ENCODE measurements at places on chromosomes 13 and 19.

DNA sequence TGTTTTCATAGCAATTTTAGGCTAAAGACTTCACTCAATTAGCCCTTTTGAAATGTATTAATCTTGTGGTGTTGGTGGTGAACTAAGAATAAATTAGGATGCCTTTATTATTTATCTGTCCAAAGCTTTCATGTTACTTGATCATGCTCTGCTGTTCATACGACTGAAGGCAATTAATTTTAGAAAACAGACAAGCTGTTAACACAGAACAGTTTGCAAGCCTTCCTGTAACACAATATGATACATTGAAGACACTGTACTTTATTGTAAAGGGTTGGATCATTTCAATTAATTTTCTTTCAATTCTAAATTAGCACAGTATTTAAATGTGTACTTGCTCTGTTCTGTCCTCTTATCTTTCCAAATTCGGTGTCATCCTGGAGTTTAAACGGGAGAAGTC, 794.3 kb upstream of the MIR17HG start:
- DNase-seq, result no peak

- no peak for DNase-seq
Observed at GRCh38 chr19:28883241-28883693, 329.7 kb downstream of the UQCRFS1 start.

DNA sequence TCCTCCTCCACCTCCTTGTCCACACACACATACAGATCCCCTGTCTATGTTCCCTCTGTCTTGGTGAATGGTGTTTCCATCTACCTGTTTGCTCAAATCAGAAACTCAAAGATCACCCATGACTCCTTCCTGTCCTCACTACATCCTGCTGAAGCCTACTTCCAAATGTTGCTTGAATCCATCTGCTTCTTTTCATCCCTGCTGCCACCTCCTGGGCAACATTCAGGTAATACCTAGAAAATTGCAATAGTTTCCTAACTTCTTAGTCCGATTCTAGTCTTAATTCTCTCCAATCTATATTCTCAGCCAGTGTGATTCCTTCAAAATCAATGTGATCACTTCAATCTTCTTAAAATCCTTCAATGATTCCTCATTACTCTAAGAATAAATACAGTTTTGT, 155.5 kb upstream of the STARD13 start:
- DNase-seq, result peak; percentile 34

- DNase-seq, result no peak
Observed at GRCh38 chr13:45196096-45196495, 4.7 kb downstream of the KCTD4 start.

DNA sequence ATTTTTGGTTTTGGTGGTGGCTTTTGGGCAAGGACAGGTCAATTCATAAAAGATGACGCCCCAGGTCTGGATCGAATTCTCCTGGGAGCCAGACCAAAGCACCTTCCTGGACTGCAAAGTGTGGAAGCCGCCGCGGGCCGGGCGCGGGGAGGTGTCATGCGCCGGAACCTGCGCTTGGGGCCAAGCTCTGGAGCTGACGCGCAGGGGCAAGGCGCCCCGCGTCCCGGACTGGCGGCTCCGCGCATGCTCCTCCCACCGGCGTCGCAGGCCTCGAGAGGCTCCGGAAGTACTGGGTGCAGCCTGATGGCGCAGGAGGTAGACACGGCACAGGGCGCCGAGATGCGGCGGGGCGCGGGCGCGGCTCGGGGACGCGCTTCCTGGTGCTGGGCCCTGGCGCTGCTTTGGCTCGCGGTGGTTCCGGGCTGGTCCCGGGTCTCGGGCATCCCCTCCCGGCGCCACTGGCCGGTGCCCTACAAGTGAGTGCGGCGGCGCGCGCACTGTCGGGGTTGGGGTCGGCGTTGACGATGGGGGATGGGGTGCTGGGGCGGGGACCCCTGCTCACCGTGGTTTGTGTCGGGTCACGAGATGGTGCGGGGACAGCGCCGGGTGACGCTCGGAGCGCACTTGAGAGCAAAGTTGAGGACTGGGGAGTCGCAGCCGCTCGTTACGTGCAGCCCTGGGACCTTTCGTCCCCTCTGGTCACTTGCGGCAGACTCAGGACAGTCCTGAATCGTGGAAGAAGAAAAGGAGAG, at the start of gene CLN5:
TSS of gene CLN5 (plus strand) at position 286 of the 752 bp plus-strand sequence. CDS start at position 304, 18 bp downstream.
- peak; percentile 95 for DNase-seq

- peak; percentile 82 for DNase-seq
Observed at GRCh38 chr13:21069561-21070004, 8.2 kb upstream of the LATS2 start.

GRCh38 chr13:109667056-109667455, 119.3 kb downstream of the IRS2 start:
- DNase-seq, result no peak

- no peak for DNase-seq
Observed at GRCh38 chr13:44058624-44059215, 179.0 kb downstream of the LACC1 start.

All from RKO (cell line).